NCI-H345 (cell line): ENCODE measurements at places on chromosomes 4 and X.

GRCh38 chr4:184856277-184856609, 30.5 kb upstream of the ACSL1 start:
- DNase-seq: no peak

- no peak for DNase-seq
These were observed 3.6 kb upstream of the RENBP start for GRCh38 chrX:153948002-153948466.

DNA sequence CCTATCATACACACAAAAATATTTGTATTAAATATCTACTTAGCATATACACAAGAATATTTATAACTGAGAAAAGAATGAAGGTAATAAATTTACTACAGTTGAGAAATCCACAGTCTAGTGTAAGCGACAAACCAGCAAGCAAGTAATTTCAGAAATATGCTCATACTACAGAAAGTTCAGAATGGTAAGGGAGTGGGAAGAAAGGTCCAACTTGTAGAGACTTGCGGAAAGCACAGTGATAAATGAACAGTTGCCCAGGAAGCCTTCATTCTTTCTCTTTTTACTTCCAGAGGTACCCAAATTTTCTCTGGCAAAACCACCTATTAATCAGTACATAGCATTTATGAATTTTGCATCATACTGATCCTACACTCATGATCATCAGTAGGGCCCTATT, 438.1 kb upstream of the PCDH10 start:
- no peak for DNase-seq

GRCh38 chr4:42995343-42995944, 102.9 kb downstream of the GRXCR1 start:
- no peak for DNase-seq

- DNase-seq: no peak
These were observed 76.5 kb upstream of the SMARCAD1 start for GRCh38 chr4:94131212-94131611.

GRCh38 chrX:1558761-1559468, 21.9 kb upstream of the P2RY8 start:
- no peak for DNase-seq

- DNase-seq: no peak
These were observed 11.2 kb downstream of the HNRNPD start for GRCh38 chr4:82362565-82362964.

DNA sequence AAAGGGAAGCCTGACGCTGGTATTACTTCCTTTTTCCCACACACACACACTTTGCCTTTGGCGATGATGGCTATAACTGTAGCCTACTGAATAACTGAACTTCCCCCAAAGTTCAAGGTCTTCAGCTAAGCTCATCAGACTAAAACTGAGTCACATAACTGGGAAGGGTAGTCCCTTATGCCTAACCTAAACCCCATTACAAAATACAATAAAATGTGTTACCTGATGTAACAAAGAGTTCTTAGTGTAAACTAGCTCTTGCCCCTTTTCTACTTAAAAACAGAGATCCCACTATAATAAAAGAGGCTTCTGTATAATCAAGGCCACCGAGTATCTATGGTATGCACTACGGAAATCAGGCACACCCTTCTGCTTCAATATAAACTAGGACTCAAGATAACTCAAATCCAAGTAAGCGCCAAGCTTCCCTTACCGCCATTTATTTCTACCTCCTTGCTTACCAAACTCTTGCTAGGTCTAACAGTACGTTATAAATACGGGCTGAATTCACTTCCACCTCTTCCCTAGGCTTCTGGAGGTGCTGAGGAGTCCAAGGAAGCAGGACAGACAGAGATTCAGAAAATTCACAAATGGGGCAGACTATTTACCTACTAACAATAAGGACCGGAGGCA, 2.4 kb downstream of the OTUD4 start:
- DNase-seq: no peak

DNA sequence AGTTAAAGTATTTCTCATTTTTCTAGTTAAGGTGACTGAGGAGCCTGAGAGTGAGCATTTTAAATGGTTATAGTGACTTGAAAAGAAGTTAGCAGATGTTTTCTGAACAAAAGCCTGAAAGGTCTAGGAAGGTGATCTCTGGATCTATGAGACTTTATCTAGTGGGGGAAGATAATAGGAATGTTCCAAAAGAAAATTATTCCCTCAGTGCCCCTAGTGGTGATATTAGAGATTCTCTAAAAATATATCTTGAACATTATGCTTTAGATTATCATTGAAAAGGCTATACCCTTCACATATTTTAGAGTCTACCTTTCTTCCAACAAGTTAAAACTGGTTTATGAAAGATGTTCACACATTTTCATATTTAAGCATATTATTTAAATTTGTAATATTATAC, 69.0 kb upstream of the SPANXN1 start:
- no peak for DNase-seq

DNA sequence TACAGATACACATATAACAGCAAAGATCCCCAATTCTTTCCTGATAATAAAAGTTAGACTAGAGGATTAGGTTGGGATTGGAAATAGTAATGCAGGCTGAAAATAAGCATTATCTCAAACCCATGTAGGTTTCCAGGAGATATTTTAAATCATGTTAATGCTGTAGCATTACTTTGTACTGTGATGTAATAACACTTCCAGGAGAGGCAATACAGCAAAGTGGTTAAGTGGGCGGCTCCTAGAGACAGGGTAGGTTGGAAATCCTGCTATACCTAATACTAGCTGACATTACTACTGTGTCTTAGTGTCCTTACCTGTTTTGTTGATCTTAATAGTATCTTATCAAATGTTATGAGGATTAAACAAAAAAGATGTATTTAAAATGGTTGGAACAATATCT, 9.6 kb downstream of the PAICS start:
- no peak for DNase-seq

- peak; percentile 53 for DNase-seq
These were observed 49.4 kb downstream of the RTL9 start for GRCh38 chrX:110407910-110408545.

DNA sequence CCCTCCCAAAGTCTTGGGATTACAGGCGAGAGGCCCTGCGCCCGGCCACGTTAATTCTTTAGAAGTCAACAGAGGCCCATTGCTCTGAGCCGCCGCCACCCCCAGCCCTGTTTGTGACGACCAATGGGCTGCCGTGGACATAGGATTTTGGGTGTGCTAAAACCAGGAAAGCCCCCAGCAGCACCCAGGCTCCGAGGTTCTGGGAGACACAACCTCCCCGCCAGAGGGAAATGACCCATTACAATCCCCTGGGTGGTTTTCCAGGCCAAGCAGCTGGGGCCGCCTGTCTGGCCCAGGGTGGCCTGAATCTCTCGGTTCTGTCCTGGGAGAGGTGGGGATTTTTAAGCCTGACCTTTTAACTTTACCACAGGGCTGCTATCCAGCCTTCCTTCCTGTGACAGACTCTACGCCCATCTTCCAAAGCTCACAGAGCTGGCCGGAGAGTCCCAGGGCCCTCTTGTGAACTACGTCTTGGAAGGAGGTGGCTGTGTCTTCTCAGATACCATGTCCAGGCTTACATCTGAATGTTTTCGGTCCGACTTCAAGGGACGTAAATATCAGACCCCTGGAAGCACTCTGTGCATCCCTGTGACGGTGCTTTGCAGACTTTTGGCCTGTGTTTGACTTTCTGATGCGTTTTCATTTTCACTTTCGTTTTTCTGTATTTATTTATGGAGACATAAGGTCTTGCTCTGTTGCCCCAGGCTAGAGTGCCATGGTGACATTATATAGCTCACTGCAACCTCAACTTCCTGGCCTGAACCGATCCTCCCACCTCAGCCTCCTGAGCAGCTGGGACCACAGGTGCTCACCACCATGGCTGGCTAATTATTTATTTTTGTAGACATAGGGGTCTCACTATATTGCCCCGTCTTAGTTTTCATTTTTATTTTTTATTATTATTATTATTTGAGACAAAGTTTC, 36.0 kb downstream of the P2RY8 start:
- no peak for DNase-seq

GRCh38 chr4:129344058-129344457, 248.1 kb downstream of the C4orf33 start:
- peak; percentile 20 for DNase-seq

DNA sequence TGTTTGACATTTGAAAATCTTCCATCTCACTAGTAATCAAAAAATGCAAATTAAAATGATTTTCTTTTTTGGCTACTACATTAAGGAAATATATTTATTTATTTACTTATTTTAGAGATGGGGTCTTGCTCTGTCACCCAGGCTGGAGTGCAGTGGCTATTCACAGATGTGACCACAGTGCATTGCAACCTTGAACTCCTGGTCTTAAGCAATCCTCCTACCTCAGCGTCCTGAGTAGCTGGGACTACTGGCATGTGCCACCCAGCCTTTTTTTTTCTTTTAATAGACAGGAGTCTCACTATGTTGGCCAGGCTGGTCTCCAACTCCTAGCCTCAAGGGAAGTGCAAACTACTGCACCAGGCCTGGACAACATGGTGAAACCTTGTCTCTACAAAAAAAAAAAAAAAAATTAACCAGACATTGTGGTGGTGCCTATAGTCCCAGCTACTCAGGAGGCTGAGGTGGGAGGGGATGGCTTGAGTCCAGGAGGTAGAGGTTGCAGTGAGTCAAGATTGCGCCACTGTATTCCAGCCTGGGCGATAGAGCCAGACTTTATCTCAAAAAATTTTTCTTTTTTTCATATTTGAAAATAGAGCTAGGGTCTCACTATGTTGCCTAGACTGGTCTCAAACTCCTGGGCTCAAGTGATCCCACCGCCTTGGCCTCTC, 4.4 kb upstream of the SMIM14 start:
- no peak for DNase-seq

DNA sequence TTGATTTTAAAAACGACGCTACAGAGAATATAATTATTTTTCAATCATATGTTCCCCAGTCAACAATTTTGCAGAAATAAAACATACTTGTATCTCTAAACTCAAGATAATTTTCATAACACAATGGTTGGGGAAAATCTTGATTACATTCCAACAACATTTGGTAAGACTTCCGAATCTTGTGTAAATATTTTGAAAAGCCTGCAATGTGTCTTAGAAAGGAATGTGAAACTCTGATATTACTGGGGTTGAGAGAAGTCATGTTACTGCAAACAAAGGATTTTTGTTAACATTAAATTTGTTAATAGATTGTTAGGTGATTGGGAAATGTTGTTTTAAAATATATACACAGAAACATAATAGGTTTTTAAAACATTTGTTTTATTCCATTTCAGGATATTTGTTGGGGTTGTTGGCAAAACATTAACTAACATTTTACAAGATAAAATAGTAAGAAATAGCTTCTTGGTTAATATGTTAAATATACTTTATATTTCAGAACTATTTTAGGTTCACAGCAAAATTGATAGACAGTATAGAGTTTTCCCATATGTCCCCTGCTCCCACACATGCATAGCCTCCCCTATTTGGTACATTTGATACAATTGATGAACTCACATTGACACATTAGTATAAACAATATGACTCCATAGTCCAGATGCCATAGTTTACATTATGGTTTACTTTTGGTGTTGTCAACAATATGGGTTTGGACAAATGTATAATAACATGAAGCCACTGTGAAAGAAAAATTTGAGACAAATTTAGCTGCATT, 218.6 kb upstream of the FAM47A start:
- no peak for DNase-seq

- DNase-seq: no peak
These were observed 263.5 kb downstream of the TMA16 start for GRCh38 chr4:163758032-163758431.

DNA sequence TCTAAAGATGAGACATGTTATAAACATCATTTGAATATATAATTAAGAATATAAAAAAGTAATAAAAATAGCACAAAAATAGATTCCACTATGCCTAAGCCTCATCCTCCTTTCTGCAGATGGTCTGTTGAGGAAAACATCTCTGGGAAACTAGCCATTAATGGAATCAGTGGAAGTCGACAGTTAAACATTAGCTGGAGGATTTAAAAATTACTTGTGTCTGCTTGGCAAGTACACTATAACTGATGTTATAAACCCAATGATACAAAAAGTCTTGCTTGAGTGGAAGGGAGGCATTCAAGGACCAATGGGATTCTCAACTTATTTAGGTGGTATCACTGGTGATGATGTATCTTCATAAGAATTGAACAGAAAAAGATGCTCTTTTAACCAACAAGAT, 1598.3 kb downstream of the PCDH18 start:
- DNase-seq: no peak

DNA sequence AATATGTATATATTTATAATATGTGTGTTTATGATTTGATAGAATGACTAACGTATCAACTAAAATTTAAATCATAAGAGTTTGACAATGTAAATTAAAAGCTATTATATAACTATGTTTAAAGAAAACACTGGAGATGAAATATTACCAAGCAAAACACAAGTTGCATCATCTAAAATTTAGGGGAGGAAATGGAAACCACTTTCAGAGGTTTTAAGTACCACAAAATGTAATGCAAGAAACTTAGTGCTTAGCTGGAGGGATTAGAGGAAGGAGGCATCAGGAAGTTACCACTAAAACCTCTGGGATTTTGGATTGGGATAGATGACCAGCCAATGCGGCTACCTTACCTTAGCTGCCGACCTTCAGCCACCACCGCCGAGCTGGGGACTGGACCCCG, 1192.1 kb upstream of the PRKX start:
- no peak for DNase-seq

DNA sequence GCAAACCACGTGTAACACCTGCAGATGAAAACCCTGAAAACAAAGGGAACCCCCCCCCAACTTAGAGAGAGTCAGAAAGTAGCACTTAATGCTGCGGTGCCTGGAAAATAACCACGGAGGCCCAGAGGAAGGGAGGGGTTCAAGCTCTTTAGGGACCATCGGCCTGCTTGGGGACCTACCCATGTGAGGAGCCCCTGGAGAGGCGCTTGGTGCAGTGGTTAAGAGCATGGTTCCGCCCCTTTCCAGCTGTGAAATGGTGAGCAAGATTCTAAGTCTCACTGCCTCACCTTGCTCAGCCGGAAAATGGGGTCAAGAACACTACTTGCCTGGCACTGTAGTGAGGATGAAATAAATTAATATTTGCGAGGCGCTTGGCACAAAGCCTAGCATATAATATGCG, 13.8 kb downstream of the SLC25A5 start:
- no peak for DNase-seq

GRCh38 chr4:81211956-81212355, 3.1 kb downstream of the PRKG2 start:
- no peak for DNase-seq

DNA sequence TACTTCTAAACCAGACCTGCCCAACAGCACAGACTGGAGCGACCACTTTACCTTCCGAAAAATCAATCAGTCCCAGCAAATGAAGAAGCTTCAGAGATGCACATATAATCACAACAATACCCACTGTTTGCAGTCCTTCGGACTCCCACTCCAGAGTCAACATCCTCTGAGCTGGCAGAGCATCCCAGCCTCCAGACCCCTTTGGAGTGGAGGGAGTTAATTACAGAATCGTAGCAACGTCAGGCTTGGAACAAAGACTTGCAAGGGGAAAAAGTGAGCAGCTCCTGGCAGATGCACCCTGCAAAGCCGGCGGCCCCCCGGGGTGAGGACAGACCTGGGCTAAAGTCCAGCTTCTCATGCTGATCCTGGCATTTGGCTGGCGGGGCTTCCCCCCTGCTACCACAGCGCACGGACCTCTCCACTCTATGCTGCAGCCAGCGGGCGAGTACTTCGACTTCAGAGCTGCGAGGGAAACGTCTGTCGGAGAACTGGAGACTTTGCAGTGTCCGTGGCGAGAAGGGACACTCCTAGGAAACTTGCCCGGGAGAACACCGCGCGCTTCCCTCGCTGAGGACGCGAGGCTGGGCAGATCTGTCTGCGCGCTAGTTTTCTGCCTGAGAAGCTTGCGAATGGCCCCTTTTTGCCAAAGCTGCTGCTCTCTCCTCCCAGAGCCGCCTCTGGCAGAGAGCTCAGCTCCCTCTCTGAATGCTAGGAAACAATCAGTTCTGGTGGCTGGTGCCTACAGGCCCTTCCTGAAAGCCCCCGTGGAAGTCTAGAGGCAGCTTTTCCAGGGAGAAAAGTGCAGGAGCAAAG, 283.7 kb downstream of the PACRGL start:
- DNase-seq: no peak
